IMR-90 (cell line): ENCODE measurements at places on chromosomes 5 and 9. TPM values are rescaled to one million over a fixed set of nuclear protein-coding genes. Genes with fewer than 3 reads are reported as not detected.

GRCh38 chr5:342501-343460 lies 21.3 kb downstream of the AHRR start:
- no peak for DNase-seq

DNA sequence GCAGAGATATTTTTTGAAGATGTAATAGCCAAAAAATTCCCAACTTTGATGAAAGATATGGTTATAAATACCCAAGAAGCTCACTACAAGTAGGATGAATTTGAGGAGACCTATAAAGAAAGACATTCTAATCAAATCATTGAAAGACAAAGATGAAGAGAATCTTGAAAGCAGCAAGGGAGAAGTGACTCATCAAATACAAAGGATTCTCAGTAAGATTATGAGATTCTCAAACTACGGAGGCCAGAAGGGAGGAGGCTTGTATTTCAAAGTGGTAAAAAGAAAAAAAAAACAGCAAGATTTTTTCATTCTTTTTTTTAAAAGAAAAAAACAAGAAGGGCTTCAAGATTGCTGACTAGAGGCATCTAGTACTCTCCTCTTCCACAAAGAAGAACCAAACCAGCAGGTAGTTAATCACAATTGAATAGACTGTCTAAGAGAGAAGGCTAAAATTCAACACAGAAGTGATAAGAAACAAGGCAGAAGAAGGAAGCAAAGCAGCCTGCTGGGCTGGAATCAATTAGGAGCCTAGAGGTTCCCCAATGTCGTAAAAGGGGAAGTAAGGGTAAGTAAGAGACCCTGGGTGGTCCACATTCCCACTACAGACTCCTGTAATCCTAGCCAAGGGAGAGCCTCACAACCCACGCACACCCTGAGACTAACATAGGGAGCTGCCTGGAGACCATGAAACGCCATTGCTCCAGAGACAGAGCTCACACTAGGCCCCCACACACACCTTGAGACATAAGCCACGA lies 59.1 kb upstream of the NIPAL4 start:
- no peak for DNase-seq

DNA sequence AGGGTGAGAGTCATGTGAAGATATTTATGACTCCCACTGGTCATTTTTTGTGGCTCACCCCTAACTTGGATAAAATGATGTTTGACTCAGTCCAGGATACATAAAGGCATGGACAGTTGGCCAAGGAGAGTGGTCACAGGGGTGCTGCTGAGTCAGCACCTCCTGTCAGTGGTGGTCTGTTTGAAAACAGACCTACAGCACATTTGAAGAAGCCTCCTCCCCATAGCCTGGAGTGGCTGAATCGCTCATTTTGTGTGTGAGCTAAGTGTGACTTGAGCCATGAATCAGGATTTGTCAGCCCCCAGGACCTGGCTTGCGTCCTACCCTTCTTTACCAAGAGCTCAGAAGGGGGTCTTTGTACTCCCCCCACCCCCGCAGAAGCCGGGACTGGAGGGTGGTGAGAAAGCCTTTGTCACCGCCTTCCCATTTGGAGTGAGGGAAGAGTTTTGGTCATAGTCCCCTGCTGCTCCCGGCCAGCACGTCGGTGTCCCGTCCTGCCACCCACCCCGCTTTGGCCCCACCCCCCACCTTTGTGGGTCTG lies 35.6 kb downstream of the TRIO start:
- peak; percentile 95 for DNase-seq

DNA sequence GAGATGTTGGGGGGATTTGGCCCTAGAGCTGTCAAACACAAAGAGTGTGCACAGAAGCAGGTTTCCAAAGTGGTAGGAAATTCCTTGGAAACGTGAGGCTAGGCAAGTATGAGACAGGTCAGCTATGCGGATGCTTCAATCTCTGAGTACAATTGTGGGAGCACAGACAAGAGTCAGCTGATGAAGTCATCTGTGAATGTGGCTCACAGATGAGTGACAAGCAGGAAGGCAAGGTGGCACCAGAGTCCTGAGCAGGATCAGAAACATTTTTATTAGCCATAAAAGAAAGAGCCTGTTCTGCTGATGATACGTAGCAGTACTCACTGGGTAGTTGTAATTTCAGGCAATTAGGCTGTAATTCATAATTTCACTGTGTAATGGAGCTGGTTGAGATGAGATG lies 117.0 kb downstream of the DCP2 start:
- DNase-seq: no peak

GRCh38 chr9:107938801-107939386 lies 449.3 kb upstream of the KLF4 start:
- DNase-seq: no peak

Gene SLC25A2
- total RNA-seq: 0.28 TPM in 1 of 2 replicates, not detected in the other

Gene NDST1
- total RNA-seq: 30.3 and 30.5 TPM in 2 replicates

Gene NOXA1
- not detected in 2 replicates for total RNA-seq

Gene CACNA1B
- not detected in 2 replicates for total RNA-seq

DNA sequence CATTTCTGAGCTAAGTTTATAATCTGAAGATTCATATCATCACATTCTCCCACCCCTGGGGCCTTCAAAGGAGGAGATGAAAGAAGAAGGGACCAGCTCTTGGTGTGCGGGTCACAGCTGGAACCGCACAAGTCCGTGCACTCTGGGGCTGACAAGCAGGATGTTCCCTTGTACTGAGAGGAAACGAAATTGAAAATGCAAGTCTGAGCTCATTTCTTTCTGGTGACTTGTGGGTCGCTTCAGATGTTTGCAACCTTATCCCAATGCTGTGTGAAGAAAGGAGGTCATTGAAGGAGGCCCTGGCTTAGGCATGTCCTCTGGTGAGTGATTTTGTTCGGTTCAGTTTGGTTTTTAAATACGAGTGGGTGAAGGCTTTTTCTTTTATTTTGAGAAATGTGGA lies 59.6 kb downstream of the C9orf152 start:
- peak; percentile 43 for DNase-seq

- no peak for DNase-seq
Measured at GRCh38 chr9:14027116-14027800, 286.7 kb downstream of the NFIB start.
